Suprapubic skin (tissue), 4 donors: ENCODE measurements at places on chromosomes 3 and 15. TPM values are rescaled to one million over a fixed set of nuclear protein-coding genes. Genes with fewer than 3 reads are reported as not detected.

CLDN18 gene
- total RNA-seq = not detected

CASR gene
- not detected for total RNA-seq

NR1I2 gene
- total RNA-seq = not detected

ANKRD63 gene
- total RNA-seq = not detected

MYL3 gene
- not detected for total RNA-seq

SKOR1 gene
- 1.1 TPM for total RNA-seq

SLC2A2 gene
- total RNA-seq = 2.0 TPM

RBM5 gene
- total RNA-seq = 162 TPM

TRH gene
- not detected for total RNA-seq

GRCh38 chr3:141878817-141879216, 2.4 kb downstream of the ATP1B3 start:
- DNase-seq = no peak
- no peaks in the 10 kb centered on the region for H3K27me3 ChIP-seq
- peaks cover 37% of the 10 kb centered on the region for H3K4me1 ChIP-seq

DNA sequence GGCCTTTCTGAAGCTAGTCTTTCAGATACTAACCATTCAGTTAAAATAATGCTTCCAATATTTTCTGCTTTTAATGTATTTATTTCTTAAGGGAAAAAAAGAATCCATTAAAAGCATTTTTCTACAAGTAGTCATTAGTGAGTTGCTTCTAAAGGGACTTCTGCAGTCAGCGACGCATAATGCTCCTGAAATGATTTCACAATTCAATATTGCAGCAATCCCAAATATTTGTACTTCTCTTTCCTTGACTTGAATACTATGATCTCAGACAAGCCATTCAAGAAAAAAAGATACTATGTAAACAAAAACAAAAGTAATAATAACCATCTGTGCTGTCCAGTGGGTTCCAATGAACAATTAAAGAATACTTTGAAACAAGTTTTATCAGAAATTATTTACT, 681.0 kb downstream of the DIPK2A start:
- DNase-seq = no peak
- H3K4me3 ChIP-seq = no peak overlapping the region
- H3K36me3 ChIP-seq = no peaks in the 10 kb centered on the region
- H3K4me1 ChIP-seq = no peaks in the 10 kb centered on the region
- no peaks in the 10 kb centered on the region for H3K27me3 ChIP-seq

DNA sequence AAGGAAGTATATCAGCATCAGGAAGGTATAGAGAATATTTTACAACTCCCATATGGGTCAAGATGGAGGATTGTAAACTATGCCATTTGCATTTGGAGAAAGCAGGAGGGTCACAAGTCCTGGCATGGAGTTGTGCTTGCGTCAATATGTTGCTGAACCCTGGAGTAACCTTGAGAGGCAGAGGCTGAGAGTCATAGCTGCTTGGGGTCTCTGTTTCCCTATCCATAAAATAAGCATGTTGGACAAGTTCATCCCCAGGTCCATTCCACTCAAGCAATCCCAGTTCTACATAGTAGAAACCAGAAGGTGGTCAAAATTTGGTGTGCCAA, 273.6 kb downstream of the MECOM start:
- H3K27me3 ChIP-seq = peaks cover 3% of the 10 kb centered on the region
- no peaks in the 10 kb centered on the region for H3K36me3 ChIP-seq
- DNase-seq = no peak
- H3K4me1 ChIP-seq = peaks cover 7% of the 10 kb centered on the region

DNA sequence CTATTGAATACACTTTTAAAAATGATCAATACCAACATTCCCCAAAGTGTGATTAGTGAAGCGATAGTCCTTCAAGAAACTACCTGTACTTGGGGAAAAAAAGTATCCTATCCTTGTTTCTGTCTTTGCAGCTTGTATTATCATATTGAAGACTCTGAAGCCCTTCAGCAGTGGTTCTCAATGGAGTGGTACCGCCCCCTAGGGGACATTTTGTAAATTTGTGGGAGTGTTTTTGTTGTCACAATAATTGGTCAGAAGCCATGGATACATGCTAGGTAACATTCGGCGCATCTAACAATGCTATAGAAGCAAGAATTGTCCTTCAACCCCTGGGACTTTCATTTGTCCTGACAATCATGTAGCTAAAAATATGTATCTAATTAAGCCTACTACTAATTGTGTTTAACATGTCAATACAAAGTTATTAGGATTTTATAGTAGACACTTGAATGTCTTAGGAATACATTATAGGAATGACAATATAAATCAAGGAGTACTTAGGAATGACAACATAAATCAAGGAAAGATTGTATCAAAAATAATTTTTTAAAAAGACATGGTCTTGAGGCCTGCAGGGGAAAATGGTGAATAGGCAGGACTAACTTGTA, 53.7 kb downstream of the NMD3 start:
- H3K36me3 ChIP-seq = no peaks in the 10 kb centered on the region
- no peak overlapping the region for H3K4me3 ChIP-seq
- H3K4me1 ChIP-seq = peaks cover 6% of the 10 kb centered on the region

GRCh38 chr3:102235679-102236078, 199.1 kb upstream of the ZPLD1 start:
- no peaks in the 10 kb centered on the region for H3K36me3 ChIP-seq
- H3K27me3 ChIP-seq = no peaks in the 10 kb centered on the region
- H3K27ac ChIP-seq = no peak overlapping the region
- no peaks in the 10 kb centered on the region for H3K4me1 ChIP-seq
- no peak for DNase-seq

DNA sequence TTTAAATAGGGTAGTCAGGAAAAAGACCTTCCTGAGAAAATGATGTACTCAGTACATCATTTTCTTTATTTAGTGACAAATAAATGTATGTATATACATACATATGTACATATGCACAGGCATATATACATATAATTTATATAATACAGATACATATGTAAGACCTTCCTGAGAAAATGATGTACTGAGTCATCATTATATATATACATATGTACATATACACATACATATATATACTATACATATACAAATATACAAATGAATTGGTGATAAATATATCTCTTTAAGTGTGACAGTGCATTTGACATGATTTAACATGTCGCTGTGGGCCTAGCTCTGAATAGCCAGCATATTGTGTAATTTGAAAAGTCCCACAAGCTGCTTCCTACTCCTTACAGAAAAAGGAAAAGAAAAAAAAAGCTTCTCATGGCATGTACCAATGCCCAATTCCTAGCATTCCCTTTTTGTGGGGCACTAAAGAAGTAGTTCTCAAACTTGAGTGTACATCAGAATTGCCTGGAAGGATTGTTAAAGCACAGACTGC, 208.1 kb upstream of the UMPS start:
- no peaks in the 10 kb centered on the region for H3K36me3 ChIP-seq
- H3K27me3 ChIP-seq = no peaks in the 10 kb centered on the region
- H3K4me1 ChIP-seq = no peaks in the 10 kb centered on the region

DNA sequence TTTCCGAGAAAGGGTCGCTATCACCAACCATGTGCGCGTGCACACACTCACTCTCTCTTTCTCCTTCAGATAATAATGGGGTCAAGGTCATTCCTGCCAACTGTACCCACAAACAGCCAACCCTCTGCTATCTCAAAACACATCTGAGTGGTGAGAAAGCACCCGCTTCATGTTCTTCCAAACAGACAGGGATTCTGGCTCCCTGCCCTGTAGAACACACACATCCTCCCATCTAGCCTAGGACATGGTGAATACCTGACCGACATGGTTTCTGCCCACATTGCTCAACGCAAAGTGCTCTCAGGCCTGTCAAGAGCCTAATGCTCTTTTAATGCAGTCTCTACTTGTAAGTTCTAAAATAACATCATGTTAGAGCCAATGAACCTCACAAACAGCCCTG, 302.2 kb downstream of the FOXP1 start:
- H3K36me3 ChIP-seq = no peaks in the 10 kb centered on the region
- no peak overlapping the region for H3K4me3 ChIP-seq
- H3K27me3 ChIP-seq = no peaks in the 10 kb centered on the region
- H3K4me1 ChIP-seq = no peaks in the 10 kb centered on the region
- H3K27ac ChIP-seq = no peak overlapping the region

- H3K4me3 ChIP-seq = no peak overlapping the region
- no peak for DNase-seq
- H3K4me1 ChIP-seq = no peaks in the 10 kb centered on the region
Measured at GRCh38 chr3:15959434-15959811, 161.6 kb upstream of the ANKRD28 start.

DNA sequence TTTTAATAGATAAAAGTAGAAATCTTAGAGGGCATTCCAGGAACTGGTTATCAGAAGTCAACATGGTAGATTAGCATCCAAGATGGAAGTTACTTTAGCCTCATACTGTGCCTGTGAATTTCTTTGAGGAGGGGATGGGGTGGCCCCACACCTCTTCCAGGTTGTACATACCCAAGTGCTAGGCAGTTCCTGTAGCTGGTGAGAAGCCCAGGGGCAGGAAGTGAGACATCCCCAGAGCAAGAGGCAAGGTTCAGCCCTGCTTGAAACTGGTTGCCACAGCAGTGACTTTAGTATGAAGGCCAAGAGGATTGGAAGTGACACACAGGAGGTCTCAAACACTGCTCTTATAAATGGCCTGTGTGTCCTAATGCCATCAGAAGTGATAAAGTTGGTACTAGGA, 11.9 kb downstream of the GTPBP8 start:
- no peaks in the 10 kb centered on the region for H3K4me1 ChIP-seq
- H3K27ac ChIP-seq = no peak overlapping the region
- no peak for DNase-seq
- H3K36me3 ChIP-seq = peaks cover 74% of the 10 kb centered on the region
- no peaks in the 10 kb centered on the region for H3K27me3 ChIP-seq

DNA sequence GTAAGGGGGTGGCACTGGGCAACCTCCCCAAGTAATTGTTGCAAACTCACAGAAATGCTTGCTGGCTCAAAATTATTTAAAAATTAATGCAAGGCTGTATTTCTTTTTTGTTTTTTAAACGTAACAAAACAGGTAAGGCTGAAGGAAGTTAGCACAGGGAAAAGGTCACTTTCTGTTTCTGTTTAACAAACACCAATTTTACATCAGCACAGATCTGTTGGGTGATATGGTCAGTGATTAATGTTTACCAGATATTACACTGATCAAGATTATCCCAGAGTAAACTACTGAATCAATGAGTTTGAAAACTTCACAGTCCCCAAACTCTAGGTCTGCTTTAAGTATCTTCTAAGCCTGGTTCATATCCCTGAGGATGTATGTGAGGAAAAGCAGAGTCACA, 558.0 kb downstream of the FOXP1 start:
- peaks cover 6% of the 10 kb centered on the region for H3K4me1 ChIP-seq
- no peaks in the 10 kb centered on the region for H3K27me3 ChIP-seq
- no peak overlapping the region for H3K27ac ChIP-seq
- peaks cover 6% of the 10 kb centered on the region for H3K36me3 ChIP-seq
- no peak overlapping the region for H3K4me3 ChIP-seq

- H3K27me3 ChIP-seq = no peaks in the 10 kb centered on the region
- no peaks in the 10 kb centered on the region for H3K36me3 ChIP-seq
- DNase-seq = no peak
Measured at GRCh38 chr15:91593067-91593466, 260.4 kb upstream of the SLCO3A1 start.

- H3K36me3 ChIP-seq = no peaks in the 10 kb centered on the region
- H3K4me3 ChIP-seq = no peak overlapping the region
- DNase-seq = no peak
- no peak overlapping the region for H3K27ac ChIP-seq
Measured at GRCh38 chr15:93646193-93646592, 557.2 kb upstream of the RGMA start.

DNA sequence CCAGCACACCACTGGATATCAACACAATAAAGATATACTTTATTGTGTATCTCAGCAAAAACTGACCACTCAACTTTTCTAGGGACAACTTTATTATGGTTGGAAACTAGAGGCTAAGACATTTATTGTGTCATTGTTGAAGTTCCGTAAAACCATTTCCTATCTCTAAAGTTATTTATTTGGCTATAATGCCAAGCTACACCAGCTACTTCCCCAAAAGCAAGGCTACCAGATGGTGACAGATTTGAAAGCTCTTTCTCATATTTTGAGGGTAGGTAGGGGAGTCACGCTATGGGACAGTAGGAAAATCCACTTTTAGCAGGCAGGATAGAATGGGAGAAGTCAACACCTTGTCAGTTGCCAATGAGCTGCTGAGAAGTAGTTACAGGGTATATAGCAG, 834.6 kb upstream of the CFAP20DC start:
- H3K4me3 ChIP-seq = no peak overlapping the region
- H3K36me3 ChIP-seq = no peaks in the 10 kb centered on the region
- no peaks in the 10 kb centered on the region for H3K27me3 ChIP-seq

- H3K27me3 ChIP-seq = no peaks in the 10 kb centered on the region
- no peak overlapping the region for H3K4me3 ChIP-seq
- H3K27ac ChIP-seq = no peak overlapping the region
- no peak for DNase-seq
- no peaks in the 10 kb centered on the region for H3K4me1 ChIP-seq
- H3K36me3 ChIP-seq = no peaks in the 10 kb centered on the region
Measured at GRCh38 chr3:116770815-116771450, 61.4 kb downstream of the TUSC7 start.

- H3K4me1 ChIP-seq = peaks cover 14% of the 10 kb centered on the region
- no peak overlapping the region for H3K4me3 ChIP-seq
- H3K36me3 ChIP-seq = no peaks in the 10 kb centered on the region
- DNase-seq = no peak
- peak overlapping the region; percentile 58 for H3K27ac ChIP-seq
Measured at GRCh38 chr15:67914537-67915460, 75.0 kb upstream of the RNU6-1 start.

DNA sequence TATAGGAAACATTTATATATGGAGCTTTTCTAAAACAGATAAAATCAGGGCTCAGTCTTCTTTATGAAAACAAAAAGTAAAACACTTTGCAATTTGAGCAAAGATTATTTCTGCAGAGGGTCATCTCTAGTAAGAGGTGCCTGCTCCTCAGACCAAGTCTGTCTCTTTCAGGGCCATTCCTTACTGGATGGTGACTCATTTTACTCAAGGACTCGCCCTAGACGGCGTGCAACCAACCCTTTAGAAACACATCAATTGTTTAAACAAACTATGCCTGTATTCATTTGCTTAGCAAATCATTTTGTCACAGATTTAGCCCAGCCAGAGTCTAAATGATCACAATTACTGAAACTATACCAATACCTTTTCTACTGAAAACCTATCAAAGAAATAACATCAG, 242.8 kb upstream of the ICE2 start:
- peaks cover 8% of the 10 kb centered on the region for H3K4me1 ChIP-seq
- no peak overlapping the region for H3K4me3 ChIP-seq
- H3K27me3 ChIP-seq = no peaks in the 10 kb centered on the region
- H3K36me3 ChIP-seq = no peaks in the 10 kb centered on the region
- DNase-seq = no peak
- H3K27ac ChIP-seq = no peak overlapping the region

DNA sequence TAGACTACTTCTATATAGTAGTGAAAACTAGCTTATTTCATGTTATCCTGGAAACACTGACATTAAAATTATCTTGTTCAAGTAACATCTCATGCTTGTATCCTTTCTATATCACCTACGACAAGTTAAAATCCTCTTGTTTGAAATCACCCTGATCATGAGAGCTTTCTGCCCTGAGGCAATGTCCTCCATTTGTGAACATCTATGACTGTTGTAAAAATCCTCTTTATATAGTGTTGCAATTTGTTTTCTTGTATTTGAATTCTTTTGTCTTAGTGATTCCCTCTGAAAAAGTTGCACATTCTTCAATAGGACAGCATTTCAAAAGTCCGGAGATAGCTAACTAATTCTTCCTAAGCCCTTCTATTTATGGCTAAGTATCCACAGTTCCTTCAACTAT, 480.3 kb downstream of the NSUN3 start:
- DNase-seq = no peak
- H3K27ac ChIP-seq = no peak overlapping the region
- H3K4me3 ChIP-seq = no peak overlapping the region
- no peaks in the 10 kb centered on the region for H3K27me3 ChIP-seq
- no peaks in the 10 kb centered on the region for H3K4me1 ChIP-seq
